ENCODE measurements at places on chromosomes 7 and 10.

GRCh38 chr7:45203459-45203858, 45.9 kb downstream of the RAMP3 start:
- no peak for DNase-seq

DNA sequence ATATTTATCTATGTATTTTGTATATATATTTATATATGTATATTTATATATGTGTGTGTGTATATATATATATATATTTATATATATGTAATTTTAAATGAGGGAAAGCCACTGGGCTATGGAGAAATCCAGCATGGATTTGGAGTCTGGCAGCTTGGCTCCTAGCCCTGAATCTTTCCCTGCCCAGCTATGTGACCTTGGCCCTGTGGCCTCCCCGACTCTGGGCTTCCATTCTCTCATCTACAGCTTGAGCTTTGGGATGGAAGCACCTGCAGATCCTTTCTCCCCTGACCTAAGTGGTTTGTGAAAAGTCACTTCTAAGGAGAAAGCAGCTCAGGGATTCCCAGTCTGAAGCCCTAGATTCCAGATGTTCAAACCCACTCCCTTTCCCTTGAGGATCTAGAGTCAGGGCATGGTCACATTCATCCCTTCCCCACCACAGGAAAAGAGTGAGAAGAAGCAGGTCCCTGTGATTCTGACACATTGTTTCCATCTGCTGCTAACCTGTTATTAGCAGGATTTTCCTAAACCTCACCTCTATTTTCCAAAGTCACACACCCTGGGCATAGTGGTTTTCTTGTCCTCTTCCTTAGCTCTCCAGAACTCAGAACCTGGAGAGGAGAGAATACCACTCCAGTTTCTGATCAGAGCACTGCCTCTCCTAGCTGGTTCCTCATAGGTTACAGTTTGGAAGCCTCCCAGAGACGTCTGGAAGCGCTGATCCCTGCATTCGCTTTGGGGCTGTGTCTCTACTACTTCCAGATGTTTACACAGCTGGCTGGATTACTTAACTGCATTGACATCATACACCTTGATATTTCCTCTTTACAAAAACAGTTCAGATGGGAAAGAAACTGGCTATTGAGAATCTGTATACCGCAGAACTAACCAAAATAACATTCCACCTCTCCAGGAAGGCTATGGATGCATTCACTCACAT, 327.5 kb upstream of the ZMIZ1 start:
- DNase-seq: no peak

GRCh38 chr7:128053991-128054390, 22.8 kb upstream of the LRRC4 start:
- DNase-seq: no peak

GRCh38 chr10:73136627-73137026, 26.4 kb downstream of the NUDT13 start:
- DNase-seq: no peak

DNA sequence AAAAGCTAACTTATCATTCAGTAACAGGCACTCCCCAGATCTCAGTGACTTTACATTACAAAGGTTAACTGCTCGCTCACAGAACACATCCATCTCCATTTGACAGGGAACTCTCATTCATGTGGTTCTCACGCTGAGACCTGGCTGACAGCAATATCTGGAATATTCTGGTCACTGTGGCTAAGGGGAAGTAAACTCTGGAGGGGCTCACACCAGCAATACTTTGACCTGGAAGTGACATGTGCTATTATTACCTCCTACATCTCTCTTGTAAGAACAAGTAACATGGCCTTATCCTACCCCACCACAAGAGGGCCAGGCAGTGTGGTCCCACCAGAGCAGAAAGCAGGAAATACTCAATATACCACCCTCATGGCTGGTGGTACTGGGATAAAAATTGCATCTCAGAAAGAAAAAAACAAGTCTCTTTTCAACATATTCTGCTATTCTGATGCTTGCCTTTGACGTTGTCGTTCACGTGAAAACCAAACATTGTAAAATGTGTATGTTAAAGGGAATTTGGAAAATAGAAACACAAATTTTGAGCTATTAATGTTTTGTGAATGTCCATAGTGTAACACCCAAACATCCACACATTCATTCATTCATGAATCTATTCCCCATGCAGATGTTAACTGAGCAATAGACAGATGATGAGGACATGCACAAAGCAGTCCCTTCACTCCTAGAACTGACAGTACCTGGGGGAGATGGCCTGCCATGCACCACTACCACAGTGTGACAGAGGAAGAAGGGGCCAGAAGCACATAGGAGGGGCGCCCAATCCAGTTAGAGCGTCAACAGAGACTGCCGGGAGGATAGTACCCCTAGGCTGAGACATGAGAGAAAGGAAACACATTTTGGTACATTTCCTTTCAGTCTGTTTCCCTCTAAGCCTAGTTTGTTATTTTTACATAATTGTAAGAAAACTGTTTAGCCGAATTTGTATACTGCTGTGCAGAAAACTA, 166.0 kb upstream of the SP4 start:
- DNase-seq: peak; percentile 48

GRCh38 chr7:3780525-3780924, 479.5 kb downstream of the SDK1 start:
- DNase-seq: no peak

GRCh38 chr10:115953281-115953680, 319.7 kb downstream of the GFRA1 start:
- no peak for DNase-seq

- DNase-seq: no peak
Measured at GRCh38 chr10:86206240-86206579, 160.4 kb downstream of the GRID1 start.

DNA sequence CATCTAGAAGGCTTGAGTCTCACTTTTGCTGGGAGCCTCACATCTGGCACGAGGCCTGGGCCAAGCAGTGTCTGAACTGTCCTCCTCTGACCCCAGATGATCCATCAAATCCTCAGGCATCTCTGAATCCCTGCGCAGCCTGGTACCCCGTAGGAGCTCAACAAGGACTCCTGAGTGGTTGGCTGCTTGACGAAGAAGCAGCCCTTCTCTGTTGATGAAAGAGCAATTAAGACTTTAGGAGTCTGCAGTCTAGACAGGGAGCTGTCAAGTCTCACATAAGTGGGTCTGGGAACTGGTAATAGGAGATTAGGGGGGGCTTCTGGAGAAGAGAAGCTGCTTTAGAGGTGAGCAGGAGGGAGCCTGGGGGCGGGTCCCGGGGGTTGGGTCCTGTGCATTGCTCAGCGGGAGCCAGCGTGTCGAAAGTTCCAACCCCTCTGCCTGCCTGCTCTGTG, 326.0 kb downstream of the RPS24 start:
- DNase-seq: no peak

GRCh38 chr10:86223256-86223655, 143.3 kb downstream of the GRID1 start:
- no peak for DNase-seq

DNA sequence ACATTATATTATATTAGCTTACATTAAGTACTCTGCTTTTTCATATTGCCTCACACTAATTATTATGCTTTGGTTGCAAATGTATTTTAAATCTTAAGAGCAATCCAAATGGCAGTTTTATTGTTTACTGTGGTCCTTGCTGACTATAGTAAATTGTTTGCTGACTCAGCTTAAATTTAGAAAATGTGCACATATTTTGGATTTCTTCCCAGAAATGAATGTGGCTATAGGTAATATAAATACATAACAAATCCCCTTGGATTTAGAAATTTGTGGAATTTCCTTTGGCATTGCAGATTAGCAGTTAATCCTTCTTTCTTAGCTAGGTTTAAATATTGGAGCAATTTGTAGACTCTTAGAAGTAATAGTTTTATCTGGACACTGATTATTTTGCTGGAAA, 565.8 kb downstream of the NRG3 start:
- no peak for DNase-seq

- DNase-seq: no peak
Measured at GRCh38 chr10:130740915-130741750, 570.4 kb downstream of the TCERG1L start.

- no peak for DNase-seq
Measured at GRCh38 chr7:45978010-45978681, 57.1 kb upstream of the IGFBP3 start.

- DNase-seq: no peak
Measured at GRCh38 chr7:71595176-71595575, 463.2 kb downstream of the GALNT17 start.

DNA sequence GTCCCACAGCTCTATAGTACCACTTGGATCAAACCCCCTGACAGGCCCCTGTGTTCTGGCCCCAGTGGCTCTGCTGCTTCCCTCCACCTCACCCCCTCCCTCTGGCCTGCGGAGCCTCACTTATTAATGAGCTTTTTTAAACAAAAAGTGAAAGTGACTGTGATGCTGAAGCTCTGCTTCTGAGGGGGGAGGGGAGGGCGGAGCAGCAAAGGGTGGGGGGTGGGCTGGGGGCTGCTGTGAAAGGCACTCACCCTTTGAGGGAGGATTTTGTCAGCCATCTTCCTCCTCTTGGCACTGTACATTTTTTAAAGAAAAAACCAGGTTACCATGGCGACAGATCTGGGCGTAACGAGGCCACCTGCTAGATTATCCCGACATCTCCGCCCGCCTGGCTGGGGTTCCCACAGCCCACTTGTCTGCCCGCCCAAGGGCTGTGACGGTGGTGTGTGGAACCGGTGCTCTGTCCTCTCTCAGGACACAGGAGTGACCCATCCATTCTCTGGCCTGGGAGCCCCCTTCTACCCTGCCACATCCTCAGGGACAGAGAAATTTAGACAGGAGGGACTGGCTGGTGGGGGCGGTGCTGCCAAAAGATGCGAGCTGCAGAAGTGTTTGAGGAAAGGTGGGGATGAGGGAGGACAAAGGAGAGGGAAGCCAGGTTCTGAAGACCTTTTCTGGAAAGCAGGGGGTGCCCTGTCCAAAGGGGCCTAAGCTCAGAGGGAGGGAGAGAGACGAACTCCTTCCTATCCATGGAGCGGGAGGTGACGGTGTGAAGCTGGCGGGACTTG, 4.9 kb downstream of the SMARCD3 start:
- no peak for DNase-seq

- no peak for DNase-seq
Measured at GRCh38 chr10:114862456-114862855, 40.9 kb downstream of the FHIP2A start.

DNA sequence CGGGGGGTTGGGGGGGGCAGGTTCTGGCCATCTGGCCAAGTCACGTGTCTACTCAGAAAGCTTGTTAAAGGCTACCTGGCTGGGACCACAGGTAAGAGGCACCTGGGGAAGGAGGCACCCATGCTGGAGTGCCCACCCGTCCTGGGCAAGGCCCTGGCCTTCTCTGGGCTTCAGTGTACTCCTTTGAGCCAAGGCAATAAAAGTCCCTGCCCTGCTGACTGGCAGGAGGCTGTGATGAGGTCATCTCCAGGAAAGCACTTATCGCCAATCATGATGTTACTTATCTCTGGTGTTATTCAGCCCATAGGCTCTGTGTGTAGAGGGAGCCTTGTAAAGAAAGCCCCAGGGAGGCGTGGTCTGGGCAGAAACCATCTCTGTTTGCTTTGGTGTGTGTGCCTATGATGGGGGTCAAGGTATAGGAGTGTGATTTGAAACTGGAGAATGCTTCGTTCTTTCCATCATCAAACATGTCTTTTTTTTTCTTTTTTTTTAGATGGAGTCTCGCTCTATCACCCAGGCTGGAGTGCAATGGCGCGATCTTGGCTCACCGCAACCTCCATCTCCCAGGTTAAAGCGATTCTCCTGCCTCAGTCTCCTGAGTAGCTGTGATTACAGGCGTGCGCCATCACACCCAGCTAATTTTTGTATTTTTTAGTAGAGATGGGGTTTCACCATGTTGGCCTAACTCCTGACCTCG, 2.5 kb upstream of the CLDN4 start:
- peak; percentile 82 for DNase-seq

DNA sequence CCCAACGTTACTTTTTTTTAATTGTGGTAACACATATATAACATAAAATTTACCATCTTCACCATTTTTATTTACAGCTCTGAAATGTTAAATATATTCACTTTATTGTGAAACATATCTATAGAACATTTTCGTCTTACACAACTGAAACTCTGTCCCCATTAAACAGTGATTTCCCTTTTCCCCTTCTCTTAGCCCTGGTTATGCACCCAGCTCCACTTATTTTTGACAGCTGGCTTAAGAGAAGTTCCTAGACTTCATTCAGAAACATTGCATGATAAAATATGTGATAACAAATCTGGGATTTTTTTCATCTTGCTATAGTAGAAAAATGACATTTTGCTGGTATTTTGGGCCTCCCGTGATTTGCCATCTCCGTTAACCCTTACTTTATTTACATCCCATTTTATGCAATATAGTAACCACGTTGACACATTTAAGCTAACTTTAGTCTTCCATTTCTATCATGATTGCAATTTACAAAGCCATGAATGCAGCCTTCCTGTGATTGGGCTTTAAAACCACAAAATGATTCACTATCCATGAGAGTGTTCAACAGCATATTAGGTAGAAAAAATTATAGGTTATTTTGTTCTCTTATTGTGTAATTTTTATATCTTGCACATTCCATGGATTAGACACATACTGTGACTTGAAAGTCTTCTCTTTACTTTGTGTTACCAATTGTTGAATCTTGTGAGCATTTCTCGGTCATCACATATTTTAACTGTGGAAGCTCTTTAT, 139.6 kb downstream of the SND1 start:
- DNase-seq: no peak

- DNase-seq: no peak
Measured at GRCh38 chr10:6953271-6953801, 373.3 kb upstream of the PRKCQ start.

GRCh38 chr7:115293628-115294240, 371.8 kb downstream of the MDFIC start:
- DNase-seq: no peak
